ENCODE measurements at places on chromosomes 4 and X. TPM values are rescaled to one million over a fixed set of nuclear protein-coding genes. Genes with fewer than 3 reads are reported as not detected.

The SH3TC1 gene
- 20.9 TPM for total RNA-seq

The SPARCL1 gene
- not detected for total RNA-seq

The CD40LG gene
- total RNA-seq = 181 TPM

The ALB gene
- not detected for total RNA-seq

The KLHL13 gene
- 0.19 TPM for total RNA-seq

The SFRP2 gene
- not detected for total RNA-seq

The ZAR1 gene
- not detected for total RNA-seq

The MAGEC1 gene
- total RNA-seq = not detected

The HSFX1 gene
- 0.58 TPM for total RNA-seq

The ARHGAP10 gene
- 7.4 TPM for total RNA-seq

The NLGN4X gene
- total RNA-seq = not detected

The ENPP6 gene
- 1.2 TPM for total RNA-seq

The LETM1 gene
- 97.2 TPM for total RNA-seq

- DNase-seq = no peak
Measured at GRCh38 chr4:37388681-37389365, 144.3 kb downstream of the NWD2 start.

DNA sequence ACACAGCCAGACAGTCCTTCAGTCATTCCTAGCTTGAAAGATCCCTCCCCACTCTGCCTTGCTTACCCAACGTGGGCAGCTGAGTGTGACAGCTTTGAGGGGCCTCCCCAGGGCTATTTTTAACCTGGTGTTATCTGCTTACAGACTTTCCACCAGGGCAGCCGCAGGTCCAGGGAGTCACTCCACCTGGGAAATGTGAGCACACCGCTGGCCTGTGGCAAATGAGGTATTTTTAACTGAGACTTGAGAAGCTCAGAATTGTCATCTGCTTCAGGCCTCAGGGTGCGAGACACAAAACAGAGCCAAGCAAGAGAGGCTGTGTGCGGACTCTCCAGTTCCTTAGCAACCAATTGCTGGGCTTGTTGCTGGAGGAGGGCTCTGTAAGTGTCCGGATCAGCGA, 13.0 kb downstream of the CORIN start:
- DNase-seq = no peak

- no peak for DNase-seq
Measured at GRCh38 chr4:181330654-181331201, 912.5 kb upstream of the TENM3 start.

DNA sequence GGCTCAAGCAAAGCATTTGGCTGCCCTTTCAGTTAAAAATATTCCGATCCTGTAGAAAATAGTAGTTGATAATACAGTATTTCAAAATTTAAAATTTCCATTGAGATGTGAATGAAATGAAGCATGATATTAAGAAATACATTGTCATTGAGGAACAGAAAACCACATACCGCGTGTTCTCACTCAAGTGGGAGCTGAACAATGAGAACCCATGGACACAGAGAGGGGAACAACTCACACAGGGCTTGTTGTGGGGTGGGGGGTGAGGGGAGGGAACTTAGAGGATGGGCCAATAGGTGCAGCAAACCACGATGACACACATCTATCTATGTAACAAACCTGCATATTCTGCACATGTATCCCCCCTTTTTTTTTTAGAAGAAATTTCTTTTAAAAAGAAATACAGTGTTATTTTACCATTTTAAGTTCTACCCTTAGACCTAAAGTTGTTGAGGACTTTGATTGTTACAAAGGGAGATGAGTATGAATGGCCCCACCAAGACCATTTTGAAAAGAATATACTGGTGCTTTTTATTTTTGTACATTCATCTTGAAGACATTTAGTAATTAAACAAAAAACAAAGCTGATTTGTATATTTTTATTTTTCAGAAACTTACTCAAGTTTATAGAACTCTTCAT, 52.0 kb upstream of the IL13RA1 start:
- no peak for DNase-seq

DNA sequence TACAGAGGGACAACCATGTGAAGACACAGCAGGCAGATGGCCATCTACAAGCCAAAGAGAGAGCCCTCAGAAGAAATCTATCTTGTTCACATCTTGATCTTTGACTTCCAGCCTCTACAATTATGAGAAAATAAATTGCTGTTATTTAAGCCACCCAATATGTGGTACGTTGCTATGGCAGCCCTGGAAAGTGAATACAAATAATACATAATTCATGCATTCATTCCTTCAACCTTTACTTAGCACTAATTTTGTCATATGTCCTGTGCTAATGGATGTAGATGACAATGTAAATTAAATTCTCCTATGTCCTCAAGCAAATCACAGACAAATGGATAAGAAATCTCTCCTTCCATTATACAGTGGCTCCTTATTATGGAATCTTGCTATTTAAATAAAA, 361.6 kb downstream of the PACRGL start:
- no peak for DNase-seq

- DNase-seq = no peak
Measured at GRCh38 chrX:47217121-47217851, 1.2 kb upstream of the CDK16 start.

- peak; percentile 69 for DNase-seq
Measured at GRCh38 chr4:47031011-47031678, at the start of gene GABRB1. GABRB1 (plus strand) TSS chr4:47031567.

DNA sequence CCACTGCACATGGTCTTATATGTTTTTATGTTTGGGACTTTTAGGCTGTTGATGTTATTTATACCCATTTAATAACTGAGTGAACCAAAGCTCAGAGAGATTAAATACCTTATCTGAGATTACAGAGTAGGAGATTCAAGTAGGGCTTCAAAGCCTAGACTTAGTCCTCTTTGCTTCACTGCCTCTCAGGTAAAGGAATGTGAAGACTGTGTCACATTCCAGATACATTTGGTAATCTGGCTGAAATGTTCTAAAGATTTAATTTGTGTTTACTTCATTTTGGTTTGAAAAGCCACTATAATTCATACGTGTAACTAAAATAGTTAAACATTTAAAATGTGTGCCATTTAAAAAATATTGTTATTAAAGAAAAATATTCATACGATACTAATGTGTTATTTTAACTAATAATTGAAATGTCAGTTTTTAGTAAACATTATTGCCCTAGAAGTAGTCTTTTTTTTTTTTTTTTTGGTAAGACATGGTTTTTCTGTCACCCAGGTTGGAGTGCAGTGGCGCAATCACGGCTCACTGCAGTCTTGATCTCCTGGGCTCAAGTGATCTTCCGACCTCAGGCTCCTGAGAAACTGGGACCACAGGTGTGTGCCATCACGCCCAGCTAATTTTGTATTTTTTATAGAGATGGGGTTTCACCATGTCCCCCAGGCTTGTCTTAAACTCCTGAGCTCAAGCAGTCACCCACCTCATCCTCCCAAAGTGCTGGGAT, 54.3 kb downstream of the WWC2 start:
- peak; percentile 19 for DNase-seq

- no peak for DNase-seq
Measured at GRCh38 chr4:4871573-4872313, 12.3 kb downstream of the MSX1 start.

GRCh38 chr4:37994569-37994968, 34.4 kb downstream of the PTTG2 start:
- DNase-seq = no peak

DNA sequence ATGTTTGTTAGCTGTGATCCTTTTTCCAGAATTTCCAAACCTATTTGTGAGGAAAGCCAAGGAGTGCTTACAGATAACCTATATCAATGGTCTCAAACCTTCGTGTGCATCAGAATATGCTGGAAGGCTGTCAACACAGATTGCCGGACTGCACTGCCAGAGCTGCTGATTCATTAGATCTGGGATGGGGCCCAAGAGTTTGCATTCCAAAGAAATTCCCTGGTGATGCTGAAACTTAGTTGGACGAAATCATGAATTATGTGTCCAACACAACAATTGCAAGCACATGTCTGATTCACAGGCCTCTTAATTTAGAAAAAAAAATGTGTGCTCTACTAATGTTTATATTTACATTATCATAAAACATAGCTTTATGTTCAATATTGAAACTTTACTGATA, 544.0 kb upstream of the AMOT start:
- DNase-seq = no peak

GRCh38 chr4:83604321-83604720, 68.4 kb downstream of the GPAT3 start:
- no peak for DNase-seq

- no peak for DNase-seq
Measured at GRCh38 chr4:58138786-58139668, 1028.8 kb upstream of the IGFBP7 start.

DNA sequence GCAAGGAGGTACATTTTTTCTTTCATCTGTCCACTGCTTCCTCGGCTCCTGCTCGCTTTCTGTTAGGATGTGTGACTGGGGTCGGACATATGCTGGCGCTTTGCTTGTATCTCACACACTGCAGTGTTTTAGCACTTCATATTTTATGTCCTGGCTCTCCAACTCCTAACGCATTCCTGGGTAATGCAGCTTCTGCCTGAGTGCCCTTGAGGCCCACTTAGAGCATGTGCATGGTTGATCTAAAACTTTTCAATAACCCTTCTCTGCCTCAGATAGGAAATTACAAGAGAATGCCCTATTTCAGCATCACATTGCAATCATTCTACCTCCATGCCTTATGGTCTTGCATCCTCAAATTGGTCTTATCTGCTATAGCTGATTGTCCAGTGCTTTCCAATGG, 65.3 kb downstream of the NEIL3 start:
- DNase-seq = no peak

GRCh38 chrX:30876367-30876766, 12.7 kb downstream of the TAB3 start:
- no peak for DNase-seq

DNA sequence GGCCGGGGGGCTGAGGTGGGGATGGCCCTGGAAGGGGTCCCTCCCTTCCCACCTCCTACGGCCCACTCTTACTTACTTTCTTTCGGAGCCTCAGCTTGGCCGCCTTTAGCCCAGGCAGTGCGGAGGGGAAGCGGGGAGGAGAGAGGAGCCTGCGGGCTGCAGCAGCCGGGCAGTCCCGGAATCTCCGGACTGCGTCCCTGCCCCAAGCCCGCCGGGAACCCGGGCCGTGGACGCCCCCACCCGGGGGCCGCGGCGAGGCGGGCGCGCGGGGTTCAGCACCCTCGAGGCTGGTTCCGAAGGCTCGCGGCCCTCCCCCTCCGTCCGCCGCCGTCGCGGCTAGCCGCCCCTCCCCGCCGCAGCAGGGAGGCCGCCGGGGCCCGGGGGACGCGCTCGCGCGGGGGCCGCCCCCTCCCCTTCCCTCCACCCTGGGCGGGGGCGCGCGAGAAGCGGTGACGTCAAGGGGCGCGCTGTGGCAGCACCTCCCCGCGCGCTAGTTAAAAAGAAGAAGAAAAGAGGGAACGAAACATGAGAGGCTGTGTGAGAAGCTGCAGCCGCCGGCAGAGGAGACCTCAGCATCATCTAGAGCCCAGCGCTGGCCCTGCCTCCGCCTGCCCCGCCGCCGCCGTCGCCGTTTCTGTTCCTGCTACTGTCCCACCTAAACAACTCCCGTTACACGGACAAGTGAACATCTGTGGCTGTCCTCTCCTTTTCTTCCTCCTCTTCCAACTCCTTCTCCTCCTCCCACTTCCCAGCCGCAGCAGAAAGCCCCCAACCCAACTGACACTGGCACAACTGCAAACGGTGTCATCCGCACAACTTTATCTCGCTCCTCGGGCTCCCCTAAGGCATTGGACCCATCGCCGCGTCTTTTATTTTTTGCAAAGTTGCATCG, at the start of gene HHIP:
TSS of gene HHIP (plus strand) at position 526 of the 892 bp plus-strand sequence. CDS start 520 bp downstream, outside the sequence.
- DNase-seq = peak; percentile 77

- no peak for DNase-seq
Measured at GRCh38 chr4:77220828-77221613, 64.0 kb downstream of the CCNG2 start.

GRCh38 chr4:139202991-139203390, 26.0 kb upstream of the ELF2 start:
- DNase-seq = no peak

DNA sequence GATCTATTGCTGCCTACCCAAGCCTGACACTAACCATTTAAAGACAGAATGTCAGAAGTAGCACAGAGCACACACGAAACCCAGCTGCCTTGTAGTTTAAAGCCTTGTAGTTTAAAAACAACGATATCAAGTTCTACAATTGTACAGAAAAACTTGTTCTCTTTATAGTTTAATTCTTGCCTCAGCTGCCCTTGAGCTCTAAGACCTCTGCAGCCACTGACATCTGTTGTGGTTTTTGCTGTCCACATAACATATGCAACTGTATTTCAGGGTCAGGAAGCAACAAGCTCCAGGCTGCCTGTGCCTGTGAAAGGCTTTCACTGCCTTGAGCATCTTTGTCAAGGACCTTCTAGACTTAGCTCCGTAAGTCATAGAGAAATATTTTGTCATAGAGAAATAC, 227.2 kb downstream of the SPCS3 start:
- no peak for DNase-seq

- no peak for DNase-seq
Measured at GRCh38 chr4:168647646-168648375, 151.0 kb downstream of the PALLD start.

DNA sequence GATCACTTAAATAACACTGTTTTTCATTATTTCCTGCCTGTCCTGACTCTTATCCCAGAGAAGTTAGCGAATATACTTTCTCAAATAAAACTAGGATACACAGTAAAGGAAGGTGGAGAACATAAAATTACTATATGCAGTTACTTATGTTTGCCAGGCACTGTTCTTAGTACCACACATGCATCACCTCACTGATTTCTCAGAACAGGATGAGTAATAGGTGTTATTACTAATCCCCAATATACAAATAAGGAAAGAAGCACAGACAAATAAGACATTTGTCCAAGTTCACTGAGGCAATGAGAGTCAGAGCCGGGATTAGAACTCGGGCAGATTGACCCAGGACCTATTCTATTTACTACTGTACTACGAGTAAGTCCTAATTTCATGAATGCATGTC, 91.7 kb downstream of the CORIN start:
- no peak for DNase-seq

- no peak for DNase-seq
Measured at GRCh38 chrX:74779175-74779574, 146.1 kb downstream of the NEXMIF start.

DNA sequence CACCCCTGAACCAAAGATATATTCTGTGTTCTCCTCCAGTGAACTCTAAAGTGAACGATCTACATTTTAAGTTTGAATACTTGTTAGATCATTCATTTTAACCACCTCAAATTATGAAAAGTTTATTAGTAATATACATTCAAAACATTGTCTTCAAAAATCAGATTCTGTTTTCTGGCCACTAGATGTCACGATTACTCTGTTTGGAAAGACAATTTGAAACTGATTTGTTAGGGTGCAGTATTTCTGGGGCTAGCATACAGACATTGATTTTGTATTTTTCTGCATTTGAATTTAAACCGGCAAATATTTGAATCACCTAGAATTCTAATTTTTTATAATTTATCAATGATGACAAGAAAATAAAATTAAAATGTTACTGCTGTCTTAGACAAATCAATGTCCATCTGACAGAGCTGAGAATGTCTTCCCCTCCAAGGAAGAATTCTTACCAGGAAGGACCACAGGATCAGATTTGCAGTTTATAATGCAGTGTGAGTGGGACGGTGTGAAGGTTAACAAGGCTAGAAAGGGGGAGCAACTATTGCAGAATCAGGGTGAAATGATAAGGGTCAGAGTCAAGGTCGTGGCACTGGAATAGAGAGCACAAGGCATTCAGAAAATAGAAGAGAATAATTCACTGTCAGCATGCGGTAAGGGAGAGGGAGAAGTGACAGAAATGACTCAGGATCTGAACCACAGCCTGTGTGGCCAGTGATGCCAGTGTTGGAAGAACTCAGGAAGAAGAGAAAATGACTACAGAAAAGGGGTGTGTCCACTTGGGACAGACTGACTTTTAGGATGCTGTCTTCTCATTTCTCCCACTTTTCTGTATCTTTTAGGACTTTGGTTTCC, 91.6 kb downstream of the ANXA10 start:
- no peak for DNase-seq

All from activated CD4-positive, alpha-beta T cell treated with anti-CD3 and anti-CD28 coated beads, Interleukin-2, amount 10 ng/mL, durations not matched to agents 24 days and 14 days (primary cell).